ENCODE measurements at places on chromosomes 7 and 10.
A peak's percentile ranks its signal among the peaks of the same experiment; 100 is the strongest.

DNA sequence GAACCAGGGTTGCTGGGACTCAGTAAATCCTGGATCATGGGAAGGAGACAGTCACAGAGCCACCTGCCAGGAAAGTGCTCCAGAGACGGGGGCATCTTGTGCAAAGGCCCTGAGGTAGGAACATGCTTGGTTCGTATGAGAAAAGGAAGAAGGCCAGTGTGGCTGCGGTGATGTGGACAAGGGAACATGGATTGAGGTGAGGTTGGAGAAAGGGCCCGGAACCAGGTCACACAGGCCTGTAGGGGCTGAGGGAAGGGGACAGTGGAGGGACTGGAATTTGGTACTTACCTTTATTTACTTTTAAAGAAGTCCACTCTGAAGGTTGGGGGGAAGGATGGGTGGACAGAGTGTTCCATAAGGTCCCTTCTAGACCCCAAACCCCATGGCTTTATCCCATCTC lies 32.9 kb upstream of the CXCL12 start:
- DNase-seq, result no peak

DNA sequence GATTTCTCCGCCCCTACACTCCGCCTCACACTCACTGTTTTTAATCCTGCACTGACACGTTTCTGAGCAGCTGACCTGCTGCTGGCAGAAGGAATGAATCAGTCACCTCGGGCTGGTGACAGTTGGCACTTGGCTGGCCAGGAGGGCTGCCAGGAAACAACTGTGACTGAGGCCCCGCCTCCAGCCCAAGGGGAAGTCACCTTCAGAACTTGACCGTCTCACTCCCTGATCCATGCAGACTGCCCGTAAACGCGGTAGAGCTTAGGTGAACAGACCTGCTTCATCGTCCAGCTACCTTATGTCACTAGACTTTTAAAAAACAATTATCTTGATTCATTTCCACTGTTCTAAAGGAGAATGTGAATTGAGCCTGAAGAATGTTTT lies 107.5 kb downstream of the DOCK1 start:
- peak; percentile 15 for DNase-seq

DNA sequence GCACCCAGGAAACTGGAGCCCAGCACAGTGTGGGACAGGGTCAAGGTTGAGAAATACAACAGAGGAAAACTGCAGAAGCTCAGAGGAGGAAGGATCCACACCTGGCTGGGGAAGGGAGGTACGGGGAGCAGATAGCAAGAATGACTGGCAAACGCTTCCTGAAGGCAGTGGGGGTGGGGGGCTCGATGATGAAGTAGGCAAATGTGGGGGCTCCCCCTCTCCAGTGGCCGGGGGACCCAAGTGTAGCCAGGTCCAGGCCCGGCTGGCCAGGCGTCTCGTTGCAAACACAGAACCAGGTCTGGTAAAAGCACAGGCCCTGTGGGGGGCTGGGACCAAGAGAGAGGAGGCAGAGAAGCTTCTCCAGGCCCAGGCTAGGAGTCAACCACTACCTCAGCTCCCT lies 7.7 kb downstream of the CHST15 start:
- no peak for DNase-seq

GRCh38 chr10:77319557-77319956 lies 318.1 kb downstream of the KCNMA1 start:
- no peak for DNase-seq

DNA sequence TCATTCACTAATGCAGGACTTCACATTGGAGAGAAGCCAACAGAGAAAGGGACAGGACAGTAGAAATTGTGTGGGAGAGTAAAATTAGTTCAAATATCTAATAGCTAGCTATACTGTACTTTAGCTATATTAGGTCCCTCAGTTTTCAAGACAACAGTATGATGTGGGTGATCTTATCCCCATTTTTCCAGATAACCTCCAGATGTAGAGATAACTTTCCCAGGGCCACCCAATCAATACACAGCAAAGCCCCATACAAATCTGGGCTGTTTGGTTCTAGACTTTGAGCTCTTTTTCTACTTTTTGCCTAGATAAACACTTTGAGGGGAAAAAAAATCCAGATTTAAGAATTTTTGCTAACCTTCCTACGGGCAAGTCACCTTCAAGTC lies 482 bp upstream of the CLDN12 start:
- DNase-seq, result no peak
